Urothelium cell line (cell line): ENCODE measurements at places on chromosomes 7 and 10.

GRCh38 chr10:104424719-104425118 lies 71.1 kb downstream of the CFAP58 start:
- DNase-seq, result peak; percentile 26

- DNase-seq, result no peak
Observed at GRCh38 chr7:108083980-108084379, 46.2 kb downstream of the LAMB4 start.

DNA sequence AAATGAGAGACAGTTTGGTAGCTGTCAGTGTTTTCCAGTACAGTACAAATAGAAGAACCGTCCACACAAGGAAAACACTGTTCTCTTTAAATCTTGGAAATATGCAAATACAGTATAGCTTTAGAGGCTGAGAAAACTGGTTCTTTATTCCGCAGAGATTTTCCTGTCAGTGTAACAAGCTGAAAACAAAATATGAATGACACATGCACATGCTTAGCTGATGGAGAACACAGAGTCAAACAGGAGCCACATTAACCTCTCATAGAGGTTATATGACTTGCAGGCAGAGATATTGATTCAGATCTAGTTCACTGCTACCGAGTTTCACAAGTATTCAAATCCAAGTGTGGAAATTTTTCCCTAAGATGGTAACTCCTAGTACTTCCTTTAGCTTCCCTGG lies 135.2 kb upstream of the C1QL3 start:
- no peak for DNase-seq

DNA sequence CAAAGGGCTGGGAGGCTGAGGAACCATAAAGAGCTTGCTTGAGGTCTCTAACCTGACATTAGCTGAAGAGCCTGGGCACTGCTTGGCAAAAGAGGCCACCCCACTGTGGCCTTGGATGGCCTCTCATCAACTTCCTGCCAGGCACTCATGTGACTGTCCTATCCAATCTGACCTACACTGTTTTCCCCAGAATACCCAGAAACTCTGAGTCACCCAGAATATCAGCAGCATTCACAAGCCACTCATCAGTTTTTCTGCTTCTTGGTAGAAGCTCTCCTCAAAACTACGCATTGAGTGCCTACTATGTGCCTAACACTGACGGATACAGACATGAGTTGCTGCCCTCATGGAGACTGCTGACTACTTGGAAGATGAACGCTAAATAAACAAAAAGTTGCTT lies 4.1 kb upstream of the NT5C2 start:
- peak; percentile 57 for DNase-seq

- DNase-seq, result no peak
Observed at GRCh38 chr7:82631998-82632397, 188.4 kb upstream of the CACNA2D1 start.

DNA sequence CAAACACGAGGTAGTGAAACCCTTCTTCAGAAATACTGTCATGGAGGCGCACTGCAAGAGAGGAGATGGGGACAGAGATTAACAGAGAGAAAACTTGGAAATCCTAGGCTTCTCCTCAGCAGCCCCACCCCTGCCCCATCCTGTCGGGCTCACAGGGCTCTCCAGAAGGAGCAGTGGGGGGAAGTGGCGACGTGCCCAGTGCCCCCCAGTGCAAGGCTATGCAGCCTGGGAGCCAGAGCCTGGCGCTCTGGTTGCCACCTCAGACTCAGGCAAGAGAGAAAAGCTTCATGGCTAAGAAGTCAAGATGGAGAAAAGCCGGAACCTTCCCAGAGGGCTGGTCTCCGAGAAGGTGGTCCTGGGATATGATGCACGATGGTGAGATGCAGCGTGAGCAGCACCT lies 21.2 kb downstream of the CAMK2G start:
- DNase-seq, result no peak

DNA sequence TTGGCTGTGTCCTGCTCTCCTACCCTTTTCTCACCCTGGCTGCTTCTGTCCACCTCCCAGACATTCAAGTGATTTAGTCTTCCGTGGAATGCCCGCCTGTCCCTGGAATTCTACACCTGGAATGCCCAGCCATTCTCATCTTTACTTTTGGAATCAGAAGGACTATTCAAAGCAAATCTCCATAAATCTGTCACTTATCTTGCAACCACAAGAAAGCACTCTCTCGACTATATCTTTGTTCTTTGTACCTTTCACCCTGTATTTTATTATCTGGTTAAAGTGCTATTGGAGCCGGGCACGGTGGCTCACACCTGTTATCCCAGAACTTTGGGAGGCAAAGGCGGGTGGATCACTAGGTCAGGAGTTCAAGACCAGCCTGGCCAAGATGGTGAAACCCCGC lies 79.3 kb upstream of the KMT2E start:
- DNase-seq, result no peak

DNA sequence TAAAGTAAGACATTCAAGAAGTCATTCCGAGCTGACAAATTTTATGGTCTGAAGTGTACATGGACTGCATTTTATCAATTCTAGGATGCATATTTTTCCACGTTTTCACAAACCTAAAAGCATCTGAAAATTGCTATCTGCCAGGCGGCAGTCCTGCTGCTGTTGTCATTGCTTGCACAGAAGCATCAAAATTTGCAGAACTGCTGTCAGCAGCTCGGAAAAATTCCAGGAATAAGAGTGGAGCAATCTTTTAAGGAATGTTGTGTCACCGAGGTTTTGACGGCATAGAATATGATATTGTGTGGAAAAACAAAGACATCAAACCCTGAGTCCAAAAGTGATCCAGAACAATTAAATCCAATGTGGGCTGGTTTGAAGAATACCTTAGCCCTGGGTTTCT lies 61.4 kb downstream of the CHCHD3 start:
- DNase-seq, result no peak

DNA sequence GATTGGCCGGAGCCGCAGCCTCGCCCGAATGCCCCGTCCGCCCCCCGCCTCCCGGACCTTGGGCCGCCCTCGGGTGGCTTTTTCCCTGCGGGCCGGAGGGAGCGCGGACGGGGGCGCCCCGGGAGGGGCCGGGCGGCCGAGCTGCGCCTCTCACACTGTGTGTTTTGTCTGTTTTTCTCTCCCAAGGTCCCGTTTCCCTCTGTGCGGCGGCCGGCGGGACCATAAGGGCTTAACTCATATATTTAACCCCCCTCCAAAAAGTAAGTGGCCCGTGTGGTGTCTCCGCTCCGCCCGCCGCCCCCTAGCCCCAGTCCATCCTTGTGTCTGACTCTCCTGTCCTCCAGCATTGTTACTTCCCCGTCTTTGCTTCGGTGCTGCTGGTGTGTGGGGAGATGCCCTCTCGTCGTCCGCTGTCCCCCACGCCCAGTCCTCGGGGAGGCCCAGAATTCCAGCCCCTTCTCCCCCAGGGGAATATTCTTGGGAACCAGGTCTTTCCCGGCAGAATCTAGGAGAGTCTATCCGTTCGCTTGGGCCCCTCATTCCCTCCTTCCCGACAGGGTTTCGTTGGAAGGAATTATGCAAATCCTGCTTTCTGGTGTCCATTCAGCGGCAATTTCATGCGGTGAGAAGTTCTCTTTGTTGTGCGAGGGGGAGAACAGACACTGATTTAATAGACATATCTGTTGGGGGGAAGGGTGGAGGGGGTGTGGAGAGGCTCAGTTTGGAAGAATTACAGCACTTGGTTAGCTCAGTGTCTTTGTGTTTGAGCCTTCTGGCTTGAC lies 1.3 kb downstream of the LCOR start:
- DNase-seq, result peak; percentile 12

GRCh38 chr7:38563741-38564140 lies 67.4 kb downstream of the AMPH start:
- DNase-seq, result no peak

- DNase-seq, result no peak
Observed at GRCh38 chr10:128522551-128523308, 396.5 kb upstream of the MKI67 start.

- no peak for DNase-seq
Observed at GRCh38 chr7:130476297-130477150, 15.4 kb upstream of the MEST start.

- DNase-seq, result no peak
Observed at GRCh38 chr10:86436963-86437362, 70.4 kb upstream of the GRID1 start.

DNA sequence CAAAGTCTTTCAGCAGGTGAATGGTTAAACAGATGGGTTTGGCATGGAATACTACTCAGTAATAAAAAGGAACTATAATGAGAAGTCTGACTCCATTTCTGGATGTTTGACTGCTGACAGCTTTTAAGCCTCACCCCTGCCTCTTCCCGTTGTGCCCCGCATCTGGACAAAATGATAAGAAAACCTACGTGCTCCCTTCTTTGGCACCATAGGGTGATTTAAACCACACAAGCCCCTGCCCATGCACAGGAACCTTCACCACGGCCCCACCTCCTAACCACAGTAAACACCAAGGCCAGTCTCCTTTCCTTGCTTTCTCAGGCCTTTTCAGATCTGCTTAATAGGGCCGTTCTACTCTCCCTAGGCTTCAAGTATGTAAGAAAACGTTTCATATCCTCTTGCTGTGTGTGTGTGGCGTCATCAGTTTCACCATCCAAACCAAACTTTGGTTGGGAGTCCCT lies 47.1 kb upstream of the UBN2 start:
- no peak for DNase-seq

- DNase-seq, result no peak
Observed at GRCh38 chr10:132549371-132549770, 11.8 kb downstream of the INPP5A start.

- DNase-seq, result peak; percentile 45
Observed at GRCh38 chr10:65358565-65358964, 1567.3 kb upstream of the LRRTM3 start.

DNA sequence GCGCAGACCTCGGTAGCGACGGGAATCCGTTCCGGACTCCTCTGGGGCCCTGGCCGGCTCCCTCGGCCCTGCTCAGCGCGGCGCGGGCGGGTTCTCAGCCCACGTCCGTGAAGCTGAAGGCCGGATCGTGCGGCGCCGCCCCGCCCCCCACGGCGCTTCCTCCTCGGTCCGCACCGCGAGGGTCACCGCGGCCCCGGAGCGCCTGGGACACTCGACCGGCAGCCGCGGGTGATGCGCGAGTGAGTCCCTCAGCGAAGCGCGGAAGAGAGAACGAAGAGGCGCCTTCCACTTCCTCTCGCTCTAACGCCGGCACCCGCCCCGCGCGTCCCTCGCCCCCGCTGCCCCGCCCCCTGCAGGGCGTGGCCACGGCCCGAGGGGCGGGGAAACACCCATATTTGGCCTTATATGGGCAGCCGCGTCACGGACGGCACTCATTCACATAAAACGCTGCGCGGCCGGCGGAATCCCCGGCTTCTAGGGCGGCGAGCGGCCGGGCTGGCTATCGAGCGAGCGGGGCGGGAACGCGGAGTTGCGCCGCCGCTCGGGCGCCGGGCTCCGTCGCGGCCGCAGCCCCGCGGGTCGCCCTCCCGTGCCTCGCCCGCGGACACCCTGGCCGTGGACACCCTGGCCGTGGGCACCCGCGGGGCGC lies at the start of gene DUSP5:
TSS of gene DUSP5 (plus strand) at position 470 of the 649 bp plus-strand sequence. CDS start 215 bp downstream, outside the sequence.
- DNase-seq, result peak; percentile 68

- DNase-seq, result no peak
Observed at GRCh38 chr7:30907527-30908267, 4.0 kb upstream of the AQP1 start.

DNA sequence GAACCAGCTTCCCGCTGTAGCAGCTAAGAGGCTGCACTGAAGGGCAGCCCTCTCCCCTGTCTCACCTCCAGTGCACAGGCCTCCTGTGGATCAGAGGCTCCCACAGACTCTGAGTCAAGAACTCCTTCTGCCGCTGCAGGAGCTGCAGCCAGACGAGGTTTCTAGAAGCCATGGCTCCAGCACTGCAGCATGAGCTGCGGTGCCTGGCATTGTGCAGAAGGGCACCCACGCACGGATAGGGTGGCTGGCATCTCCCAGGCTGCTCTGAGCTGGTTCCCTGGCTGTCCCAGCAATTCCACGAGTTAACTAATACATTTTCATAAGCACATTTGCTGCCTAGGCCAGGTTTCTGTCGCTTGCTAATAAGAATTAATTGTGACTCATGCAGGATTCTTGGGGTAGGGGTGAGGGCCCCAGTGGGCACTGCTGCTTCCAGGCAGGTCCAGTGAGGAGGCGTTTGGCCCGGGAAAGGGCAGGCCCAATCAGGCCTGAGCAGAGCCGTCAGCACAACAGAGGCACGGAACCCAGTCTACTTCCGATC lies 594.2 kb downstream of the DNAJB6 start:
- no peak for DNase-seq

GRCh38 chr10:43689955-43690771 lies 41.5 kb upstream of the ZNF32 start:
- peak; percentile 91 for DNase-seq
